ENCODE measurements at places on chromosomes 5 and 9.

DNA sequence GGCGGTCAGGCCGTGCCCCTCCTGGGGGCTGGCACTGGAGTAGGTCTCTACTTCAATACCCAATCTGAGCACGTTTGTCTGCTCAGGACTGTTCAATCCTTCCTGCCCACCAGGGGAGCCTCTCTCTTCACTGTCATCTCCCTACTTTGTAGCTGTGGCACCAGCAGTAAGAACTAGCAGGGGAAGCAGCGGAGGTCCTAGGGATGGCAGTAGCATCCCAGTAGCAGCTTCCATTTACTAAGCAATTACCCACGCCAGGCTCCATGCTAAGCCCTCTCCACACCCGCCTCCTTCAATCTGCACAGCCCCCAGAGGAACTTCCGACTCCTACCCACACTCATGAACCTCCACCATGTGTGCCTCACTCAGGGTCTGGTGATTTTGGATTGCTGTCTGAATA is 31.7 kb downstream of the FSTL4 start:
- no peak for DNase-seq

DNA sequence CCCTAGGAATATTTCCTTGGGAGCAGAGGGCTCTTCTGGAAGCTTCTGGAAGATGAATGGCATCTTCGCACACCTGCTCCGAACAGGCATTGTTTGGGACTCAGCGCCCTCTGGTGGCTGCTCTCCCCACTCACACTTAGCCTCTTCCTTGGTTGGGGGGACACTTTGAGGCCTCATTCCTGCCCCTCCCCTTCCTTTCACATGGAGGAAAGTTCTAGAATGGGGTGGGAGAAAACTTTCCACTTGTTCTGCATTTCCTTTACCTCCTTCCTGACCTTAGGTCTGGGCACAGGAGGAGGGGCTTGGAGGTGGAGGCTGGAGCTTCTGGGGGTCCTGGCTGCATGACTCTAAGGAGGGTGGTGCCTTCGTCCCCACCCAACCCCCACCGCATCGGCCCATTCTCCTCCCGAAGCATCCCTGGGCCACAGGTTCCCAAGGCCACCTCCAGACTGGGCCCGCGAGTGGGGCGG is 19.3 kb upstream of the SMIM32 start:
- DNase-seq = no peak

DNA sequence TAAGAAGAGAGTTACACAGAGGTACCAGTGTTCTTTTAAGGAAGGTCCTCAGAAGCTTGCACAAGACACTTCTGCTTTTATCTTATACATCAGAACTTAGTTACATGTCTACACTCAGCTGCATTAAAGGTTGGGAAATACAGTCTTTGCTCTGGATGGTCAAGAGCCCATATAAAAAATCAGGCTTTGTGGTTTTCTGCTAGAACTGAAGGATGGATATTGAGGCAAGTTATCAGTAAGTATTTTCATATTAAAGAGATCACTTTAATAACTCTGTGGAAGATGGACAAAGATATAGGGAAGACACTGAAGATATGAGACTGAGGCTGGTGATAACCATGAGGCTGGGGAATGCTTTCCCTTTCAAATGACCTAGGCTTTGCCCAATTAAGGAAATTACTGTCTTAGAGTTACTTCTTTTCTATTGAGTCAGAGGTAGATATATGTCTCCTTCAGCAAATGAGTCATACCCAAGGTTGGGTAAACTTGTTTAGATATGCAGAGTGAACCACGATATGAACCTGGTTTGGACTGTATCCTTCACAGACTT is 87.0 kb upstream of the TNC start:
- no peak for DNase-seq

DNA sequence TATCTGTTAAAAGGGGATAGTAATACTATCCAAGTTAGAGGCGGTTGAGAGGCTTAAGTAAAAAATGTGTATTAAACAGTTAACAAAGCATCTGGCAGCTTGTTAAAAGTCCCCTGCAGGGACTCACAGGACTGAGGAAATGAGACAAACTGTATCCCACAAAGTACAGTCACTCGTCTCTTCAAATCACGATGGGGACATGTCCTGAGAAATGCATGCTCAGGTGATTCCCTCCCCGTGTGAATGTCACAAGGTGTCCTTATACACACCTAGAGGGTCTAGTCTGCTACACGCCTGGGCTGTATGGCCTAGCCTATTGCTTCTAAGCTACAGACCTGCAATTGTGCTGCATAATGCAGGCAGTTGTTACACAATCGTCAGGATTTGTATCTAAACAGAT is 237.0 kb downstream of the IRX2 start:
- DNase-seq = no peak

DNA sequence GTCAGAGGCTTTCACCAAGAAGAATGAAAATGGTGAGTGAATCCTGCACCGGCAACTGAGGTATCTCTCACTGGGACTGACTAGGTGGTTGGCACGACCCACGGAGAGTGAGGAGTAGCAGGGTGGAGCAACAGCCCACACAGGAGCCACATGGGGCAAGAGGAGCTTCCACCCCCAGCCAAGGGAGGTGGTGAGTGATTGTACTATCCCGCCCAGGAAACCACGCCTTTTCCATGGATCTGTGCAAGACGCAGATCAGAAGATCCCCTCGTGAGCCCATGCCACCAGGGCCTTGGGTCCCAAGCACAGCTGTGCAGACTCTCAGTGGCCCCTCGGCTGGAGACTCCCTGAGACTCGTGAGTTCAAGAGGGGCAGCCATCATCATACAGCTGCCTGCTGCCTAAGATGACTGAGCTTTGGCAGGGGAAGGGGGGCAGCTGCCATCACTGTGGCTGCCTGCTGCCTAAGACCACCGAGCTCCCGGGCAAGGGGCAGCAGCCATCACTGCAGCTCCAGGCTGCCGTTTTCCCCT is 229.5 kb downstream of the AP3B1 start:
- no peak for DNase-seq

DNA sequence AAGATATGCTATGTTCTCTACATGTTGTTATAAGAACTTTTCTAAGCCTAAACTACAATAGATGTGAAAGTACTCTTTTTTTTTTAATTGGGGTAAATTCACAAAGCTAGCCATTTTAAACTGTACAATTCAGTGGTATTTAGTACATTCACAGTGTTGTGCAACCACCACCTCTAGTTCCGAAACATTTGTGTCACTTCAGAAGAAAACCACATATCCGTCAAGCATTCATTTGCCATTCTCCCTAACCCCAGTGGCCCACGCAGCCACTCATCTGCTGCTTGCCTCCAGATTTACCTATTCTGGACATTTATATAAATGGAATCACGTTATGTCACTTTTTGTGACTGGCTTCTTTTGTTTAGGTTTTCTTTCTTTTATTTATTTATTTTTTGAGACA is 43.1 kb downstream of the SPTAN1 start:
- no peak for DNase-seq

DNA sequence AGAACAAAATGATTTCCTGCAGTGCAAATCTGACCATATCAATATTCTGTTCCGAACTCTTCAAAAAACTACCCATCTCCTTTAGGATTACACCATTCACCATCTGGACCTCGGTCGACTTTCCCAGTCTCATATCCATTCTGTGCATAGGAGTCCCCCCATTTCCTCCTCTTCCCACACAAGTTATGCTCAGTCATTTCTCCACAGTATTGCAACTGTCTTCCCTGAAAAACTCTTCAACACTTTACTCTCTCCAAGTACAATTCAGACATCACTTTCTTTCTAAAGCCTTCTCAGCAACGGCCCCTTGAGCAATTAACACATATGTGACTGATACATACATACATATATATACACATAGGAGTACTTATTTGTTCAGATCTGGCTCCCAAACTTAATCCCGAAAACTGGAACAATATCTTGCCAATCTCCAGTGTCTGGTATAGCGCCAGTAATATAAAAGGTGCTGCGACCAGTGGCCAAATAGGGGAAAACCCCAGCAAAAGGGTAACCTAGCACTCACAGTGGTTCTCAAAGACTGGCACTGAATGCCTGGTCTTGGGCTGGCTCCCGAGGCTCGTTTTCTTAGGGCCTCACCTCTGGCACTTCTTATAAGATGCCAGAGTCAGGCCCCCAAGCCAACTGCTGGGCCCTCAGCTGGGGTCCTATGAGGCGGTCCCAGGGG is 629 bp downstream of the ZBTB26 start:
- no peak for DNase-seq

- DNase-seq = no peak
These were observed 437.8 kb downstream of the ARHGEF28 start for GRCh38 chr5:74063821-74064220.

DNA sequence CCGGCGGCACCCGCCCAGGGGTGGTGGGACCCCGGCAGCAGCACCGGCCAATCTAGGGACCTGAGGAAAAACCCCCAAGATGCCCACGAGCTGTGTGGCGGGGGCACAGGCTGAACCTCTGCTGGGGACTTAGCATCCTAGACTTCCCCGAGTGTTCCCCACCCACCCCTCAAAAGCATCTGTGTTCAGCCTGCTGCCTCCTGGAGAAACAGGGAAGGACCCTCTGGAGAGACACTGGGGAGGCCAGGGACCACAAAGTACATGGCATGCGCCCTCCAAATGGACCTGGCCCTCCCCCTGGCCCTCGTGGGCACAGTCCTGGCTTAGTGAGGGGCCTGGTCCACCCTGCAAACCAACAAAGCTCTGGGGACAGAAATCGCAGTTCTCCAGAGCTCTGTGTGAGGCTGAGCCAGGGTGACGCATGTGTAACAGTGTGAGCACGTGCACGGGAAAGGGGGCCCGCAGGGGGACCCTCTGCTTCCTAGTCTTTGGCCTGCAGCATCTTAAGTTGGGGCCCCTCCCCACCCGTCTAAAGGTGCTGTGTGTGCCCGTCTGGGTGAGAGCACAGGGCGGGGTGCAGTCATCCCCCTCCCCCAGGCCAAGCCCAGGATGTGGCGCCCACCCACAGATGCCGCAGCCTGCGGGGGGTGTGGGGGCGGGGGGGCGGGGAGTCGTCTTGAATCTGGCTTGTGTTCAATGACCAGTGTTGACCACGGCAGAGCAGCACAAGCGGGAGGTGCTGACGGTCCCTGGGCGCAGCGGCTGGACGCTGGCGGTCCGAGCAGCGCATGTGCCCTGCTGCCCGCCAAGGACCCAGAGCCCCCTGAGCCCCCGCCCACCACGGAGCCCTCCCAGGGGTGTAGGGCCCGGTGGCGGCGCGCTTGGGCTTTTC is 672 bp upstream of the KCNT1 start:
- DNase-seq = no peak

GRCh38 chr5:78811866-78812265 is 163.3 kb upstream of the LHFPL2 start:
- no peak for DNase-seq

- no peak for DNase-seq
These were observed 12.5 kb upstream of the LHFPL2 start for GRCh38 chr5:78661044-78661443.

- DNase-seq = no peak
These were observed 44.2 kb downstream of the ROPN1L start for GRCh38 chr5:10485897-10486296.

- no peak for DNase-seq
These were observed 139.3 kb upstream of the TLE4 start for GRCh38 chr9:79432485-79432884.

GRCh38 chr5:37847978-37848425 is 8.2 kb upstream of the GDNF start:
- DNase-seq = no peak

GRCh38 chr9:126623314-126623666 is 9.6 kb downstream of the LMX1B start:
- DNase-seq = no peak
